ENCODE measurements at places on chromosomes 4 and X.

DNA sequence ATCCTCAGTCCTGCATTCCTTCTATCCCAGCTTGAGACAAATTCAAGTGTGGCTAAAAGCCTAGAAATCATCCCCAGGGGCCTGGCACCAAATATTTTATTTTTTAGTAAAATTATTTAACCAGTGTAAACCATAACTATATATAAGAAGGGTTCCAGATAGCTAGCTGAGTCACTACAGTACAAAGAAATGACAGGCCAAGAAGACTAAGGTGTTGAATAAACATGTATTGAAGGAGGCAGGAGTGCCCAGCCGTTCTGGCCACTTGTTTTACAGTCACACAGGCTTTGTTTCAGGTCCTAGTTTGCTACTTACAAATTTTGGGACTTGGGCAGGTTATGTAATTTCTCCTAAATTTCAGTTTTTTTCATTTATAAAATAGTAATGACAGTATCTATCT, 225.9 kb upstream of the PITX2 start:
- DNase-seq: no peak

GRCh38 chrX:97751016-97751415, 867.3 kb downstream of the RPA4 start:
- no peak for DNase-seq

GRCh38 chr4:138311771-138312535, 69.8 kb upstream of the SLC7A11 start:
- no peak for DNase-seq

DNA sequence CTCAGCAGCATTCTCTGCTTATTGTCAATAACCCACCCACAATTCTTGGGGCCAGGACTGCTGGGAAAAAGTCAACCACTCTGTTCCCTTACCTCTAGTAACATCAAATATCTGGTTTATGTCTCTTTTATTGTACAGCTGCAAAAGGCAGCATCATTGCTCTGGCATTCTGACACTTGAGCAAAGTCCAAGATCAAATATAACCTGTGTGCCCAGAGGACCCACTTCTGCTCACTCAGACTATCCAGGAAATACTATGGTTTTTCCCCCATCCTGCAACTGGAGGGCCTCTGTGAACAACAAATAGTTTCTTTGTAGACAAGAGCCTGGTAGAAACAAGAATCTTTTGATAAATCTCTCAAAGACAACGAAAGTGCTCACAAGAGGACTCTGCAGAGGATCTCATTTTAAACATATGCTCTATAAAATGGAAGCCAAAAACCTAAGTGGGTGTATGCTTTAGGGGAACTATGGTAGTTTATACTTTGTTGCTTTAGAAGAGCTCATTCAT, 154.7 kb downstream of the RAB28 start:
- DNase-seq: no peak

DNA sequence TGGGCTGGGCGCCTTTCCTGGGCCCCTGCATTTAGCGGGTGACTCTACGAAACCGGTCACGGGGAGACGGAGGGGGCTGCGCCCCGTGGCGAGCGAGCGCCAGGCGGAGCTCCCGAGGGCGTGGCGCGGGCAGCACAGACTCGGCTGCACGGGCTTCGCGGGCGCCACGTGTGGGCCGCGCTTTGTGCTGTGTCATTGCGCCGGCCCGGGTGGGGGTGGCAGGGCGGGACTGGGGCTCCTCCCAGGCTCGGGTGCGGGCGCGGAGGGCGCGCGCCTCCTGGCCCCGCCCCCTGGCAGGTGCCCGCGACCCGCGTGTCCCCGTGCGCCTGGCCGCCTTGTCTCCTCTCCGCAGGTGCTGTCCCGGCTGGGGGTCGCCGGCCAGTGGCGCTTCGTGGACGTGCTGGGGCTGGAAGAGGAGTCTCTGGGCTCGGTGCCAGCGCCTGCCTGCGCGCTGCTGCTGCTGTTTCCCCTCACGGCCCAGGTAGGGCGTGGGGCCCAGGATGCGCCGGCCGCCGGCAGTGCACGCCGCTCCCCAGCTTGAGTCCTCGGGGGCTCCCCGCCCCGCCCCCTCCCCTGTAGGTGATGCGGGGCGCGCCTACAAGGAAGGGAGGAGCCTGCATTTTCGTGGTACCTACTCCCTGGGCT, 651 bp downstream of the UCHL1 start:
- DNase-seq: no peak

- DNase-seq: no peak
Measured at GRCh38 chr4:101345271-101345595, 2.1 kb downstream of the PPP3CA start.

- DNase-seq: no peak
Measured at GRCh38 chrX:43835559-43835958, 46.7 kb downstream of the MAOB start.

DNA sequence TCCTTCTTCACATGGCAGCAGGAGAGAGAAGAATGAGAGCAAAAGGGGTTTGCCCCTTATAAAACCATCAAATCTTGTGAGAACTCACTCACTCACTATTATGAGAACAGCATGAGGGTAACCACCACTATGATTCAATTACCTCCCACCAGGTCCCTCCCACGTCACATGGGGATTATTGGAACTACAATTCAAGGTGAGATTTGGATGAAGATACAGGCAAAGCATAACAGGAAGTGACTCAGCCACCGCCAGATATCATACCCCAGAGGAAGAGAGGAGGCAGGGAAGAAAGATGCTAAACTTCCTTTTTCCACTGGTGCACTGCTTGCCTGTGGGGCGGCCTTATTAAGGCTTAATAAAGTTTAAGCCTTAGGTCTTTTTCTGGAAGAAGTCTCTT, 766.1 kb downstream of the KCTD8 start:
- DNase-seq: no peak

GRCh38 chrX:252244-252956, 28.8 kb upstream of the PLCXD1 start:
- no peak for DNase-seq

- DNase-seq: no peak
Measured at GRCh38 chr4:48949518-48950219, 36.4 kb upstream of the CWH43 start.

DNA sequence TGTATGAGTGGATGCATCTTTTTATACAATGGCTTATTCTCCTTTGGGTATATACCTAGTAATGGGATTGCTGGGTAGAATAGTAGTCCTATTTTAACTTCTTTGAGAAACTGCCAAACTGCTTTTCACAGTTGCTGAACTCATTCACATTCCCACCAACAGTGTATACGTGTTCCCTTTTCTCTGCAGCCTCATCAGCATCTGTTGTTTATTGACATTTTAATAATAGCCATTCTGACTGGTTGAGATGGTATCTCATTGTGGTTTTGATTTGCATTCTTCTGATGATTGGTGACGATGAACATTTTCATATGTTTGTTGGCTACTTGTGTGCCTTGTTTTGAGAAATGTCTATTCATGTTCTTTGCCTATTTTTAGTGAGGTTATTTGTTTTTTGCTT, 687.0 kb upstream of the EPHA5 start:
- DNase-seq: no peak

GRCh38 chrX:118726887-118727685, at the start of gene IL13RA1:
Gene IL13RA1 (plus strand): TSS chrX:118727606. CDS start chrX:118727639, 33 bp downstream.
- DNase-seq: no peak

DNA sequence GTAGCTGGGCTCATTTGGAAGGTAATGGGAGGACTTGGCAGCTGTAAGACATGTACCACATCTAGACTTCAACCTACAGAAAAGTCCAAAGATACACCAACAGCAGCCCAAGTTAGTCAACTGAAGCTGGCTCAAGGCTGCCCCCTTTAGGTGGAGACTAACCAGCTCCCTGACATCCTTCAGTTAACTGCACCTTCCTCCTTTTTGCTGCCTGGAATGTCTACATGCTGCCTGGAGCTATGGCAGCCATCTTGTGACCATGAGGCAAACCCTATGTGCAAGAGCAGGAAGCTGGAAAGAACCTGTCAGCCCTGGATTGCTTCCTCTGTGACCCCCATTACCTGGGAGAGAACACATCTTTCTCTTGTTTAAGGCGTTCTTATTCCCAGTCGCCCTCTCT, 25.8 kb downstream of the ARSD start:
- no peak for DNase-seq

GRCh38 chr4:71266090-71266794, 72.6 kb upstream of the SLC4A4 start:
- DNase-seq: no peak

GRCh38 chr4:2515830-2516550, 20.5 kb upstream of the FAM193A start:
- DNase-seq: no peak

DNA sequence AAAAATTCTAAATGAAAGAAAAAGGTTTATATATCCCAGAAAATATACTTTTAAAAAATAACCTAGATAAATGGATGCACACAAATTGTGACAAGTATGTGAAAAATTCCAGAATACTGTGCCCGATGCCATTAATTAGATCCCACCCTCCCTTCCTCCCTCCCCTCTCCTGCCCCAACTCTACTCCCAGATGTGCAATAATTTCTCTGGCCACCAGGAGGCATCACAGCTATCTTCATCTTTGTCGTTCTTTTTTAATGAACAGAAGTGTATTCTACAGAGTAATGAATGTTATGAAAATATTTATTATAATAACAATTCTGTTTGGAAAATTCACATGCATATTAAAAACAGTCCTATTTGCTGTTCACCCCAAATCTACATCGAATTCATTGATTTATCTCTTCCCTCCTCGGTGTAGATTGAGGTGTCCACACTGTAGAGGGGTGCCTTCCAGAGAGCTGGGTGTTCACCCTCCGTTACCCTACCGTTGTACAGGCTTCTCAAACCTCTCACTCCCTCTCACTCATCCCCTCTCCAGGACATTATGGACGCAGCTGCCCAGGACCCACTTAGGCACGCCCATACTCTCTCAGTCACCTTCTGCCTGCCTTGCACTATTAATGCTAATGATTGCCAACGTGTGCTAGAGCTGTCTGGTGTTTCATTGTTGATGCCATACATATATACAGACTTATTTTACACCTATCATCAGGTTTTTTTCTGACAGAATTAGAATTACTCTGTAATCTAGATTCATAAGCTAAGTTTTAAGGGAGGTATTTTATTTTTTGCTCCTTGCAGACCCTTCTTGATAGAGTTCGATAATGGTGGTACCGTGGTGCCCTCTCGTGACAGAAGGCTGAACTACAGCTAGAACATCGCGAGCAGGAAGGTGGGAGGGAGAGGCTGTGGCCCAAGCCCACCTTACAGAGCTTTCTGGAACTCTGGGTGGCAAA, 14.1 kb downstream of the RAB40AL start:
- DNase-seq: peak; percentile 47

- DNase-seq: peak; percentile 62
Measured at GRCh38 chrX:49171752-49172279, at the start of gene PLP2. Gene PLP2 (plus strand): TSS chrX:49171898. CDS start chrX:49172001, 103 bp downstream.

GRCh38 chr4:14783011-14783877, 219.0 kb upstream of the CPEB2 start:
- DNase-seq: peak; percentile 5

DNA sequence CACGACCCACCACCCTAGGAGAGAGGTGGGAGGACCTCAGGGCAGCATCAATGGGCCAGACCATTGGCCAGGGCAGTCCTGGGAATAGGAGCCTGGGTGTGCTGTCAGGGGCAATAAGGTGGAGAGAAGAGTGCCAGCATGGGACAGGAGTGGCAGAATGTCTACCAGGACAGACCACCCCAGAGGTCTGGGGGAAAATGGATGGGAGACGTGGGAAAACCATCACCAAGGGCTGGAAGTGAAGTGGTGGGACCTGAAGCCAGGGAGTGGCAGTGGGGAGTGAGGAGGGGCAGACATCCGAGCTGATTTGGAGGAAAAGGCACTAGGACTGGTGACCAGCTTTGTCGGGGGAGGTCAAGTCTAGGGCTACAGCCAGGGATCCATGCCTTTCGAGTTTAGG, 993 bp downstream of the EVC2 start:
- no peak for DNase-seq

GRCh38 chrX:155966876-155967275, 30.6 kb upstream of the IL9R start:
- DNase-seq: no peak

DNA sequence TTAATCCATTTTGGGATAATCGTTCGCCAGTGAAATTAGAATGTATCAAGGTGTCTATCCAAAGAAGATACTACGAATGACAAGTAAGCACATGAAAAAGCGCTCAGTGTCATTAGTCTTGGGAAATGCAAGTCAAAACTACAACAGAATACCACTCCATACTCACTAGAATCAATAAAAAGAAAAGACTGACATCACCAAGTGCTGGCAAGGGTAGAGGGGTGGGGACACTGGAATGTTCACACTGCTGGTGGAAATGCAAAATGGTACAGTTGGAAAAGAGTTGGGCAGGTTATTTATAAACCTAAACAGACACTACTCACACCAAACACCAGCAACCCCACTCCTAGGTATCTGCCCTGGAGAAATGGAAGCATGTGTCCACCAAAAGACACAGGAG, 11.2 kb downstream of the WDR1 start:
- no peak for DNase-seq

DNA sequence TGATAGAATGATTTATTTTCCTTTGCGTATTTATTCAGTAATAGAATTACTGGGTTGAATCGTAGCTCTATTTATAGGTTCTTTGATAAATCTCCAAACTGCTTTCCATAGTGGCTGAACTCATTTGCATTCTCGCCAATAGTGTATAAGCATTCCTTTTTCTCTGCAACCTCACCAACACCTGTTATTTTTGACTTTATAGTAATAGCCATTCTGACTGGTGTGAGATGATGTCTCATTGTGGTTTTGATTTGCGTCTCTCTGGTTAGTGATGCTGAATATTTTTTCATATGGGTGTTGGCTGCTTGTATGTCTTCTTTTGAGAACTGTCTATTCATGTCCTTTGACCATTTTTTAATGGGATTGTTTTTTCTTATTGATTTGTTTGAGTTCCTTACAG, 160.7 kb downstream of the MID1IP1 start:
- DNase-seq: no peak

DNA sequence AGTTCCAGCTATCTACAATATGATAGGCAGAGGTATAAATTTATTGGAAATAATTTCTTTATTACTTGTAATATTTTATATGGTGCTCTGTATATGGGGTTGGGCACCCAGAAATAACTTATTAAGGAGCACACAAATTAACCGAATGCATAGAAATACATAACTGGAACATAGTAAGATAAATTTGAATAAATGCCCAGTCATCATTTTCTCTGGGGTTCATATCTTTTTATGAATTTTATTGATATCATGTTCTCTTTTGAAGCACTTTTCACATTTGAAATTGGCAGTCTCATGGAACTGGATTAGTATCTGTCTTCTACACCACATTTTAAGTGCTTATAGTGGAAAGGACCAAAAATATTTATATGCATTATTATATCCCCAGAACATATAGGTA, 122.0 kb downstream of the PCDH7 start:
- no peak for DNase-seq

DNA sequence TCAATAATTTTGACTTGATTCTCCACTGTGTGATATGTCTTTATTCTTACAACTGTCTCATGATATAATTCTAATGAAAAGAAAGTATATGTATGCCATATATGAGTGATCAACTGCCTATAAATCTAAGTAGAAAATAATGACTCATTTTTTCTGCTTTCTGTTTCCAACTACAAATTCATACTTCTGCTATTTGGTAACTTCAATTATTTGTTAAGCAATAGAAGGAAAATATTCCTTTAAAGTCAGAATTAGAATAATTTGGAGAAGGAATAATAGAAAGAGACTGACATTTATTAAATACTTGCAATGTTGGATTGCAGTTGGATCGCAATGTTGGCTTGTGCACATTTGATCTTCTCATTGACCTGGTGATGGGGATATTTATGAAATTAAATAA, 204.2 kb upstream of the PACRGL start:
- DNase-seq: no peak

All from stimulated activated CD8-positive, alpha-beta memory T cell treated with anti-CD3 and anti-CD28 coated beads, Interleukin-4, amount 100 ng/mL, for 24 hours (primary cell).